Tibial nerve (tissue), 4 donors: ENCODE measurements at places on chromosomes 1 and 21. TPM values are rescaled to one million over a fixed set of nuclear protein-coding genes. Genes with fewer than 3 reads are reported as not detected.

- no peak for DNase-seq
Measured at GRCh38 chr1:111814642-111815041, 58.9 kb downstream of the DDX20 start.

DNA sequence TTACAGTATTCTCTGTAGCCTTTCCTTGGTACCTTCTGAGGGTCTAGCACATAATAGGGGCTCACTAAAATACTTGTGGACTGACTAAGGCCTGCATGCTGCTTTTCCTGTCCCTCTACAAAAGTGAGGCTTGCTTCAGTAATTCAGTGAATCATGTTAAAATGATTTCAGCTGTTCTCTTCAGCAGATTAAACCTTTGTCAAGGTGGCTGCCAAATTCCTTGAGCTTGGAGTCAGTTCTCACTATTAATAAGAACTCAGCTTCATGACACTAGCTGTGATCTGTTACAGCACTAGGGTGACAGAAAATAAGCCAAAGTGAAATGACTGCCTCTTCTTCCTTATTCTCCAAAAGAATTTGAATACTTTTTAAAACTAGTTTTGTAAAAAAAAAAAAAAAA lies 128.8 kb downstream of the KCNN3 start:
- no peak for DNase-seq

- no peak for DNase-seq
Measured at GRCh38 chr1:207750631-207751305, 1.1 kb upstream of the CD46 start.

DNA sequence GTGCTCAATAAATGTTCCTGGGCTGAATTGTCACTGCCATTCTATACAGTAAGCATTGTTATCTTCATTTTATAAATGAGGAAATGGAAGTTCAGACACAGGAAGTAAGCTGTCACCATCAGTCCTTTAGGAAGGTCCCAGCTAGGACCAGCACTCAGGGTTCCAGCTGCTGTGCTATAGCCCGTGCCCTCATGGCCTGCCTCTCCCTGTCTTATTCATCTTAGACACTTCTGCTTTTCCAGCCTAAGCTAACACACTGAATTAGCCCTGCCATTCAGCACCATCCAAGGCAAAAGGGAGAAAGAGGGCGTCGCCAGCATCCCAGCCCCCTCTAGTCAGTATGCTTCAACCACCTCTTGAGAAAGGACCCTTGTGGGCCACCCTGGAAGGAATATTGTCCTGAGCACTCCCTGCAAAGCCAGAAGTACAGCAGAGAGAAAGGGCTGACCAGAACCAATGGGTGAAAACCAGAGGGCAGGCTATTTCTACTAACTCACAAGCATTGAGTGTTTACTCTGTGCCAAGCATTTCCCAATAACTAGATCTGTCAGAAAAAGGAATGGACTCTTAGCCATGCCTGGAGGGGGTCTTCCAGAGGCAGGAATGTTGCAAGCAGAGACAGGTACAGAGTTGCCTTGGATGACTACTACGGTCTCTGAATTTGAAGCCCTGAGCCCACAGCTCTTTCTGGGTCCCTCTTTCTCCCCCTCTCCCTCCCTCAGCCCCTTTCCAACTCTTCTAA lies 77.9 kb upstream of the NFIA start:
- no peak for DNase-seq

- DNase-seq = no peak
Measured at GRCh38 chr1:36350659-36351226, 27.3 kb upstream of the EVA1B start.

DNA sequence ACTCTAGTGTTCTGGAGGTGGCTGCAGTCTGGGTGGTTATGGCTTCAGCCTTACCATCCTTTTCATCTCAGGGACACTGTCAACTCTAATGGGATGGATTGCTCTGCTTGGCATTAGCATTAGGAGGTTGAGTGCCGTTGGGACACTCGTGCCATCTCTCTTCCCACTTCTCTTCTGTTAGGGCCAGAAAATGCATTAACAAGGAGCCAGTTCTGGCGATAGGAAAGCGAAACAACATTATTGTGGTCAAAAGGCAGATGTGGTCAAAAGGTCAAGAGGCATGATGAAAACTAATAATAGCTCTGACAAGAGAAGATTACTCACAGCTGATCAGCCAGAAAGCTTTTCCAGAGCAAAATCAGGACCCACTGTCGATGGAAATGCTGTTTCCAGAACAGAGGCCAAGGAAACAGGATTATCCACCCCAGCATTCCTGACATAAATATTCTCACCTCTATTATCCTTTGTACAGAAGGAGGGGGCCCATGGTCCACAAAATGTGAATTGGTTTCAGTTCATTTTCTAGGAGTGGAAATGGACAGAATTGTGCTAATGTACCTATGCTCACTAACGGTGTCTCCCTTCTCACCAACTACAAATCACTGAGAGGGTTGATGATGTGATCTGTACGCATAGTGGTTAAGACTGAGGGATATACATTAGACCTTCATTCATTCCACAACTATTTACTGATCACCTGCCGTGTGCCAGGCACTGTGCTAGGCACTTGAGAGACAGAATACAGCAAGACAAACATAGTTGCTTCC lies 72.0 kb downstream of the ST6GALNAC5 start:
- DNase-seq = no peak

The SMCP gene
- not detected for total RNA-seq

The BSND gene
- total RNA-seq = not detected
